Colonic mucosa (tissue), 4 donors: ENCODE measurements at places on chromosomes 13 and 19.

GRCh38 chr19:53294786-53295441 lies 27.4 kb upstream of the VN1R4 start:
- DNase-seq = no peak

DNA sequence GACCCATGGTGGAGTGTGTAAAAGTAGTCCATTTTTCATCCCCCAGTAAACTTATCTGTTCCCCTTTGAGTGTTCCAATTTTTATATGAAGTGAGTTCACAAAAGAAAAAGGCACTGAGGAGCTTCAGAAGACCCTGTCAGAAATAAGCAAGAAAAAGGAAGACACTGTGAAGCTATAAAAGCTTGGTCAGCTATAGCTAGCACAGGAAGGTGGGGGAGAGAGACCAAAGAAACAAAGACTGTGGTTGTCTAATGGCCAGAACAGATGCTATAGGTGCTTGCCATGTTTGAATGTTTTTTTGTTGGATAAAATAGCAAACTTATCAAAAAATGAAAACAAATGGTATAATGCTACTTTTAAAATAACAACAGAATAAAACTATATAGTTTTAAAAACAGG lies 46.5 kb downstream of the RCBTB2 start:
- no peak for DNase-seq

DNA sequence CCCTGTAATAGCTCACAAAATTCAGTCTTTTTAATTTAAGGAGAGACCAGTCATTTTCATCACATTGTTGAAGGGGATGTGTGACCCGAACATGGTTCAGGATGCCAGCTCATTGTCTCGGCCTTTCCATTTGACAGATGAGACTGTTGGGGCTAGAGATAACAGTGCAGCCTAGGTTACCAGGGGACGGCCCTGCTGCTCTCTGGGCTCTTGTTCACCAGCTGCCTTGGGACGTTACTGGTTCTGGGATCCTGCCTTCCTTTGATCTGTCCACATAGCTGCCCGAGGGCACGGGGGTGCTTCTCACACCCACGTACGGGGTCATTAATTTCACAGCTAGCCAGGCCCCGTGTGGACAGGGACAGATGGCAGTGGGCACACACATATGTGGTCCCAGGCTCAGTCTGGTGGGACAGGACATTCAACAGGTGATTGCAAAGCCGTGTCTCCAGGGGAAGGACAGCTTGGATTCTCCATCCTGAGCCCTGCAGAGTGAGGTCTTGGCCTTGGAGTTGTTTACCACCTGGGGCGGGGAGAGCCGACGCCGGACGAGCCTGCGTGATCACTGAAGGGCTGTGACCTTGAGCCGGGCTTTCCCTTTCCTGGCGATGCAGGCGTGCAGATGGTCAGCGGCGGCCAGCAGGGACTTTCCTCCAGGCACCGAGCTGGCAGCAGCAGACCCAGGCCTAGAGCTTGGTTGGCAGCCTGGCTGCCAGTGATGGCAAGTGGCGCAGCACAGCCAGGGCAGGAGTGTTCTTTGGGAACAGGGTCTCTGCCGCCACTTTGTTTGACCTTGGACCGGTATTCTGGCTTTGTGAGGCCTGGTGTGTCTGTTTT lies 26.7 kb upstream of the NPAS1 start:
- no peak for DNase-seq

DNA sequence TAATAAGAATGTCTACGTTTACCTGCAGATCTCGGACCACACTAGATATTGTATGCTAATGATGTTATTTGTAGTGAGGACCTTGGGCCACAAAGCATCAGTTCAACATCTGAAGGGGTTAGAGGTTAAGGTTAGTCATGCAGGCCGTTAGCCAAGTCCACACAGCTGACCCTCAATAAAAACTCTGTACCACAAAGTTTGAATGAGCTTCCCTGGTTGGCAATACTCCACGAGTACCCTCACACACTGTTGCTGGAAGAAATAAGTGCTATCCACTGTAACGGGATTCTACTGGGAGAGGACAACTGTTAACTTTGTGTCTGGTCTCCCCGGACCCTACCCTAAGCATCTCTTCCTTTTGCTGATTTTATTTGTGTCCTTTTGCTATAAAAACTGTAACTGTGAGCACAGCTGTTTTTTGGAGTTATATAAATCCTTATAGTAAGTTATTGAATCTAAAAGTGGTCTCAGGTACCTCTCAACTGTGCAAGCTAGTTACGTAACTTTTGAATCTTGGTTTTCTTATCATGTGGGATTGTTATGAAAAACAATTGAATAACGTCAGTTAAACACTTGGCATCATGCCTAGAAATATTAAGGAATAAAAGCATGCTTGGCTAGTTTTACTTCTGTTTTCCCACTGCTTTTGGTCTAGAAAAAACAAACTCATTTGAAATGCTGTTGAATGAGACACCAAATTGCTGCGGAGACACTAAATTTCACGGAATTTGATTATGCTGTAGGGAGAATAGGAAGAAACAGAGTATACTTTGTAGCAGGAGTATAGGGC lies 181.5 kb downstream of the DNAJC3 start:
- DNase-seq = no peak

GRCh38 chr13:24184882-24185281 lies 24.4 kb downstream of the SPATA13 start:
- DNase-seq = no peak

GRCh38 chr19:13817018-13817614 lies 21.9 kb downstream of the ZSWIM4 start:
- DNase-seq = peak; percentile 89

- DNase-seq = no peak
Observed at GRCh38 chr19:14164724-14165493, 28.5 kb upstream of the ASF1B start.

GRCh38 chr13:30776661-30777060 lies 41.3 kb downstream of the ALOX5AP start:
- DNase-seq = no peak

- no peak for DNase-seq
Observed at GRCh38 chr13:58207501-58207900, 576.0 kb downstream of the PCDH17 start.

DNA sequence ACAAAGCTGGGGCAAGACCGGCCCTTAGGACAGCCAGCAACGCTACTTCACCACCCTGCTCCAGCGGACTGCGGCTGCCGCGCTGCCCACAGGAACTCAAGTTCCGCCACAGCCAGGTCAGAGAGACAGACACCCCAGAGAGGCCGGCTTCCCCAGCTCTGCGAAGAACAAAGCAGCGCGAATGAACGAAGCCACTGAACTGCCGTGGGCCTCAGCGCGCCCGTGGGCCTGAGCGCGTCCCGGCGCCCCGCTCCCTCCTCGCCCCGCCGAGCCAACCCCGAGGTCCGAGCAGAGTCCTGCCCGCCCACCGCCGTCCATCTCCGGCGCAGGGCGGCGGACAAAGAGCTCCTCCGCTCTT lies 158.4 kb downstream of the RNF17 start:
- DNase-seq = peak; percentile 36

DNA sequence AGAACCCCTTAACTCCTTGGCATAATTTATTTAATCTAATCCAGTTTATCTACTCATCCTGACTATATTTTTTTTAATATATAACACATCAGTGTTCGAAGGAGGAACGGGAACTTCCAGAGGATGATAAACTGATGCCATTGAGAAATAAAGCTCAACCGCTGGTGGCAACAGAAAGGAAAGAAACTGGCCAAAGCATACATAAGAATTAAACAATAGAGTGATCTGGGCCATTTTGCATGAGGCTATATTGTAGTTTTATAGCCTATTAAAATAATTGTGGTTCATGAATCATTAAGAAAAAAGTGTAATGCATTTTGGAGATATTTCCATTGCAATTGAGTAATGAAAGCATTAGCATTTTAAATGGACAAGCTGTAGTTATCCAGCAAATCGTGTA lies 94.2 kb downstream of the FRY start:
- no peak for DNase-seq

GRCh38 chr19:17138937-17139598 lies 63.5 kb downstream of the MYO9B start:
- no peak for DNase-seq

DNA sequence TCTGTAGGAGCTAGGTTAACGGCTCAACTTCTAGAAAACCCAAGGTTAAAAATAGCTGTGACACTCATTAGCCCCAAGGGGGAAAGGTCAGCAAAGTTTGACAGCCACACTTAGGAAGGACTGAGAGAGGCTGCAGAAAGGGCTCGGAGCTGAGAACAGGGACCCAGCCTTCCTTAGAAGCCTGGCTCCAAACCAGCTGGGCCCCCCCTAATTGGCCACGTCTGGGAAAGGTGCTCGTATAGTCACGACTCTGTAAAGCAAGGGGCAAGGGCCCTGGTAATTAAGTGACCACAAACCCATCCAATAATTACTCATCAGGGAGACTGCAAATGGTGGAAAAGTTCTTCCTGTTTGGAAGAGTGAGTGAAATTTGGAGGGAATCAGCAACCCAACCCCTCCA lies 90.5 kb downstream of the RNASEH2B start:
- no peak for DNase-seq

DNA sequence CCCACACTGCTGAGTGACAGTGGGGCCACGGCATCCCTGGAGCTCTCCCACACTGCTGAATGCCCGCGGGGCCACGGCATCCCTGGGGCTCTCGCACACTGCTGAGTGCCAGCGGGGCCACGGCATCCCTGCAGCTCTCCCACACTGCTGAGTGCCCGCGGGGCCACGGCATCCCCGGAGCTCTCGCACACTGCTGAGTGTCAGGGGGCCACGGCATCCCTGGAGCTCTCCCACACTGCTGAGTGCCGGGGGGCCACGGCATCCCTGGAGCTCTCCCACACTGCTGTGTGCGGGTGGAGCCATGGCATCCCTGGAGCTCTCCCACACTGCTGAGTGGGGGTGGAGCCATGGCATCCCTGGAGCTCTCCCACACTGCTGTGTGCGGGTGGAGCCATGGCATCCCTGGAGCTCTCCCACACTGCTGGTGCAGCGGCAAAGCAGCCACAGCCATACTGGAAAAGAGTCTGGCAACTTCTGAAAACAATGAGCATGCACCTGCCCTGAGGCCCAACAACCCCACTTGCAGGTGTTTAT lies 8.6 kb downstream of the TUBGCP3 start:
- no peak for DNase-seq

- peak; percentile 69 for DNase-seq
Observed at GRCh38 chr19:42420055-42420544, 7.1 kb downstream of the LIPE start.

- no peak for DNase-seq
Observed at GRCh38 chr13:76116751-76117360, 480.7 kb downstream of the LMO7 start.

- DNase-seq = no peak
Observed at GRCh38 chr13:99988529-99989275, 7.1 kb downstream of the ZIC2 start.

- DNase-seq = no peak
Observed at GRCh38 chr13:78652651-78653050, 6.3 kb downstream of the OBI1 start.

- no peak for DNase-seq
Observed at GRCh38 chr13:73000027-73000674, 58.7 kb upstream of the KLF5 start.

DNA sequence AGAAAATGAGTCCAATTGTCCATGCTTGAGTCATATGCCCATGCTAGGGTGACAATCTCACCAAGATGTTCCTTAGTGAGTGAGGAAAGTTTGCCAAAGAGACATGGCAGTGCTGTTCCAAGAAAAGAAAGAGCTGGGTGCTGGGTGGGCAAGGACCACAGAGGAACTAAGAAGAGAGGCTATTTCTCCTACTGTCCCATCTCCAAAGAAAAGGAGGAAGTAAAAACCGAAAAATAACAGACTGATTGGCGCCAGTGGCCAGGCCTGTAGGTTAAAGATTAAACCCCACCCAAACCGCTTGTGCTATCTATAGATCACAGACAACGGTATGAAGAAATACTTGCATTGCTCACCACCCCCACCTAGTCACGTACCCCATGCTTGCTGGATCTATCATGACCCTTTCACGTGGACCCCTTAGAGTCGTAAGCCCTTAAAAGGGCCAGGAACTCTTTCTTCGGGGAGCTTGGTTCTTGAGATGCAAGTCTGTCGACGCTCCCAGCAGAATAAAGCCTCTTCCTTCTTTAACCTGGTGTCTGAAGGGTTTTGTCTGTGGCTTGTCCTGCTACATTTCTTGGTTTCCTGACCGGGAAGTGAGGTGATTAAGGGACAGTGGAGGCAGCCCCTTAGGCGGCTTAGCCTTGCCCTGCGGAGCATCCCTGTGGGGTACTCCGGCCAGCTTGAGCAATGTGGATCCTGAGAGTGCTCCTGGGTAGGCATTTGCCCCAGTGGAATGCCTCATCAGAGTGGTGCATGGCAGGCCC lies 606.5 kb downstream of the UQCRFS1 start:
- no peak for DNase-seq

DNA sequence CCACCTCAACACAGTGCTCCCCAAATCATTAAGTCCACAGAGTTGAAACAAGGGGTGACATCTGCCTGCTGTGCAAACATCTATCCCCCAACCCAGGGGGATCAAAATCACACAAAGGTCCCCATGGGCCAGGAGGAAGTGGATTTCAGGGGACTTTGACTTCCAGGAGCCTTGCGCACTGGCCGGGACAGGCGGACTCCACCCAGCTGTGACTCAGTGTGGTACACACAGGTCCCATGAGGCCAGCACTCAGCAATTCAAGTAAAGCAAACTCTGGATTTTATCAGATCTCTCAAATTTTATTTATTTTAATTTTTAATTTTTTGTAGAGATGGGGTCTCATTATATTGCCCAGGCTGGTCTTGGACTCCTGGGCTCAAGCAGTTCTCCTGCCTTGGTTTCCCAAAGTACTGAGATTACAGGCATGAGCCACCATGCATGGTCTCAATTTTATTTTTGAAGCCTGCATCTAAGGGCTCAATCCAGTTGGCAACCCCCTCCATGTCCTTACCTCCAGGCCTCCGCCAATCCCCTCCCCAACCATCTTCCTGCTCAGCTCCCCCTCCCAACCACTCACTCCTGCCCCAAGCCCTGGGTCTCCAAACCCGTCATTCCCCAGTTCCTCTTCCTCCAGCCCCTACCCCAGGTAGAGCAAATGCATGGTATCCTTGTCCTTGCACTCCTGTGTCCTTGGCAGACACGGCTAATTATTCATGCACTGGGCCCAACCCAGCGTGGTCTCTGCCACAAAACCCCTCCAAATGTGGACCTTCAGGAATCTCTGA lies 18.2 kb downstream of the ARHGAP33 start:
- no peak for DNase-seq

DNA sequence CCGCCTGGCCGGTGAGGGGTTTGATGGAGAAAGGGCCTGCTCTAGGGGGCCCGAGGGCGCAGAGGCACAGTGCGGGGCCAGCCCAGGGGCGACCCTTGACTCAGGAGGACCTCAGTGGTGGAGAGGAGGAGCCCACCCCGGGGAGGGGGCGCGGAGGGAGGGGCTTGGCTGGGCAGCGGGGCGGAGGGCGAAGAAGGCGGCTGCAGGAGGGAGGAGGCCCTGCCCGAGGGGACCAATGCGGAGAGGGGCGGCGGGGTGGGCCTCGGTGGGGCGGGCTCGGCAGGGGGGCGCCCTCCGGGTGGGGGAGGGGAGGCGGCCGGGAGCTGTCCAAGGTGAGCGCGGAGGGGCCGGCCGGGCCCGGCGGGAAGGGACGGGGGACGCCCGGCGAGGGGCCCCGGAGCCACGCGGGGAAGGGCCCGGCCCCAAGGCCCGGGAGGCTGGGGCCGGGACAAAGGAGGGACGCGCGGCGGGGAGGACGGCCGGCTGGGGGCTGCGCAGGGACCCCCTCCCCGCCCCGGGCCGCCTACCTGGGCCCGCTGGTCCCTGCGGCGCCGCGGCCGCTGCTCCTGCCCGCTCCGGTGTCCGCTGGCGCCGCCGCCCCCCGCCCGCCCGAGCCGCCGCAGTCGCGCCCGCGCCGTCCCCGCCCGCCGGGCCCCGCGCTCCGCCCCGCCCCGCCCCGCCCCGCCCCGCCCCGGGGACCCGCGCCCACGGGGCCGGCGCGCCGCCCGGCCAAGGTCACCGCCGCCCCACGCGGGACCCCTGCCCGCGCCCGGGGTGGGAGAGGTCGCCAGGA lies at the start of gene DIRAS1:
TSS of gene DIRAS1 (minus strand) at position 596 of the 793 bp plus-strand sequence. CDS start 3,566 bp downstream, outside the sequence.
- DNase-seq = no peak
